ENCODE measurements at places on chromosomes 11 and 22.

DNA sequence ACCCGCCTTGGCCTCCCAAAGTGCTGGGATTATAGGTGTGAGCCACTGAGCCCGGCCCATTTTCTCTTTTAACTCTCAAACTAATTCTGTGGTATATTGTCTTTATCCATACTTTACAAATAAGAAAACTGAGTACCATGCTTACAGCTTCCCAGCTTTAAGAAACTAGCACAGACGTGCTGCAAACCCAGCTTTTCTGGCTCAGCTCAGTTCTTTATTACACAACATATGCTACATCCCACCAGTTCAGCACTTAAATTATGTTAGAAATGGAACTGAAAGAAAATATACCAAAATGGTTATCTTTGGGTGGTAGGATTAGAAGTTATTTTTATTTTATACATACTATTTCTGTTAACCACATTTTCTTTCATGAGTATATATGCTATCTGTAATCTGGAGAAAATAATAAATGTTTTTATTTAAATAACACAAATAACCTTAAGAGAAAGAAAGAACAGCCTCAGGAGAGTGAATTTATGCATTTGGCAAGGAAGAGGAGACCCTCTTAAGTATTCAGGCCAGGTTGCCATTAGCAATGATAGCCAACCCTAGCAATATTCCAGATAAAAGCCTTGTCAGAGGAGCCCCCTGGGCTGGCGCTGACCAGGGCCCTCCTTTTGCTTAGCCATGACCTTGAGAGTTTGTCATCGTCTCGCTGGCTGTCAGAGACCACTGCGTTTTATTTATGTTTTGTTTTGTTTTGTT, 33.8 kb downstream of the SLN start:
- no peak for DNase-seq

GRCh38 chr11:76201672-76202412, 4.5 kb downstream of the WNT11 start:
- DNase-seq: no peak

DNA sequence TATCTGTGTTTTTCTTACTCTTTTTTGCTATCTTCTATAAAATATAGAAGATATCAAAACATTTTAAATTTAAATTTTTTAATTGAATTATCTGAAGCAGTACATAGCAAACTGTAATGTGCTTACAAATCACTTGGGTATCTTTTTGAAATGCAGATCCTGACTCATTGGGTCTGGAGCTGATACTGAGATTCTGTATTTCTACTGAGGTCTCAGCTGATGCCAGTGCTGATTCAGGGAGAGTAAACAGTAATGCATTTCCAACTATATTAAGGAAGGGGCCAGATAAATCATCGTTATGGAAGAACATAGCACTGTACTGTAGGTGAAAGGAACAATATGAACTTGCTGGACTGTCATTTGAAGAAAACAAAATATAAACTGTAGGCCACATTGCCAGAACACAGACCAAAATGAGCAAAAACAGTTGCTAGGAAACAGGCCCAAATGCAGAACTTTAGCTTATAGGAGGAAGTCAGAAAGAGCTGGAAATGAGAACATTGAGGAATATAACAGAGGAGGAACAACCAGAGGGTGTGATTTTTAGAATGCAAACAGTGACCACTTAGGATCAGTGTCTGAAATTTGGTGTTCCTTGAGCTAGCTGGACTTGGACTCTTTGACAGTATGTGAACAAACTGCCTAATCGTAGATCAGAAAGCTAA, 3.3 kb downstream of the ARL14EP start:
- no peak for DNase-seq

GRCh38 chr22:28072066-28072465, 153.0 kb upstream of the PITPNB start:
- no peak for DNase-seq

DNA sequence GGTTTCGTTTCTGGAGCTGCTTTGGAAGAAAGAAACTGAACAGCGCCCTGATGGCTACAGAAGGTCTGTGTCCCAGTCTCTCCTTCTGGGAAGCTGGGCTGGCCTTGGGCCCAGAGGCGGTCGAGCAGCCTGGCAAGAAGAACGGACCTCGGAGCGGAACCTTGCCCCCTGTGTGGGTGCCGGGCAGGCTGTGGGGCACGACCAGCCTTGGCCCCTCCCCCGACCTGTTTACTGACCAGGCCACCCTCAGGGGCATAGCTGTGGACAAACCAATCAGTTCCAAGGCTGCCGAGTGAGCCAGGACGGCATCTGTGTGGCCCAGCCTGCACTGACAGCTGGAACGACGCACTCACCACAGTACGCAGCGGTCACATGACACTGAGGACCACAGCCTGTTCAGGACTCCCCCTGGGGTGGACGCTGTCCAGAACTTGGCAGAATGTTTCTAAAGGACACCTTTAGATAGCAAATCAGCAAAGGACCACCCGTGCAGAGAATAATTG, 7.2 kb downstream of the PIM3 start:
- no peak for DNase-seq

DNA sequence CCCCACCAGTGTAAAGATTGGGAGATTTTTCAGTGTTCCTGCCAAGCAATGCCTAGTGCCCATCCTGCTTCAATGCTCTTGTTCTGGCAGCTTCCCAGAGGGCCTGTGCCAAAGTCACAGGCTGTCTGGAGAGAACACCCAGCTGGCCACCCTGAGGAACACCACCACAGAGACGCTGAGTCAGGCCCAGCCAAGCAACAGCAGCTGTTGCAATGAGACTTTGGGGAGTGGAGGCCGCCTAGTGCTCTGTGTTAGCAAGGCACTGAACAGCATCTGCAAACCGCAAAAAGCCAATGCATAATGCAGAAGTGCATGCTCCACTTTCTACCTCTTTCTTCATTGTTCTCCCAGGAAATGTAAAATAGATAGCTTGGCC, 168.1 kb downstream of the NXPE2 start:
- DNase-seq: no peak

- DNase-seq: peak; percentile 56
Measured at GRCh38 chr11:119323532-119324033, 6.7 kb upstream of the MCAM start.

DNA sequence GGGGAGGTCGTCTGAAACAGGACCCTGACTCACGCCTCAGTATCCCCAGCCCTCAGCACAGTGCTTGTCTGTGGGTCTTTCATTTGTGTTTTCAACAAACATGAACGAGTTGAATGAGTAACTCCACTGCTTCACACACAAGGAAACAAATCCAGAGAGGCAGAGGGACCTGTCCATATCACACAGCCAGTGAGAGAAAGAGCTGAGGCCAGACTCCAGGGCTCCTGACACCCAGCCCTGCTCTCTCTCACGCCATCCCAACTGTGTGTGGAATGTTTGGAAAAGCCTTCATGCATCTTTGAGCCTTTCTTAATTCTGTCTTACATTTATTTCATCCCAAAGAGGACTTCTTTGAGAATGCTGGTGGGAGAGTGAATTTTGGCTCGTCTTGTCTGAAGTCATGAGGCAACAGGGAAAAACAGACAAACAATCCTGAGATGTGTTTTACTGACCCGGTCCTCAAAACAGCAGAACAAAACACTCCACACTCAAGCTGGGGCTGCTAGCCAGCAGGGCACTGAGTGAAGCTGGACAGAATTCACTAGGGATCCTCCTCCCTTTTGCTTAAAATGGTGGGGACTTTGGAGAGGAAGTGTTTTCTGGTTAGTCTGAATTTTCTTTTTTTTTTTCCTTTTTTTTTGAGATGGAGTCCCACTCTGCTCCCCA, 19.7 kb upstream of the ALG8 start:
- DNase-seq: no peak

DNA sequence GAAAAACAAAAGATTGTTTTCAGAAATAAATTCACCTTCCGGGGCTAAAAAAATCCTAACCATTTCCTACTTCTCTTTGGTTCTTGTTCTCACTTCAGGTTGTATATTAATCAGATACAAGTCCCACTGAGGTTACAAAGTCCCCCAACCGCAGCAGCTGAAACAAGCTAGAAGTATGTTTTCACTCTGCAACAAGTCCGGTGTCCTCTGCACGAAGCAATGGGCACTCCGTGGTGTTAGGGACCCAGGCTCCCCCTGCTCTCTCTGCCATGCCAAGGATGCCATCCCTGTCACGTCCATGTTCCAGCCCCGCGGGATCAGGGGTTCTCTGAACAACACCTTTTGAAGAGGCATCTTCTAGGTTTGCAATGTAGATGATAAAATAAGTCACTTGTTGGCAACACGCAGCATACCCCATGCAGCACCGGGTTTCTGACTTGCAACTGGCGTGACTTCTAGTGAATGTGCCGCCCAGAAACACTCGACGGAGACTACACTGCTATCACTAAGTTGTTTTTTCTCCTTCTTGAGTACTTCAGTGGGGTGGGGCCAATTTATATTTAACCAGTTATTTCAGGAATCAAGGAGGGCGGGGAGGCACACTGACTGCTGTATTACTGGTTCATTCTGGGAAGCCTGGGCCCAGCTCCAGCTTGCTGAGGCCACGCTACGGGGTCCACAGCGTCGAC, 25.4 kb upstream of the GSTP1 start:
- no peak for DNase-seq

DNA sequence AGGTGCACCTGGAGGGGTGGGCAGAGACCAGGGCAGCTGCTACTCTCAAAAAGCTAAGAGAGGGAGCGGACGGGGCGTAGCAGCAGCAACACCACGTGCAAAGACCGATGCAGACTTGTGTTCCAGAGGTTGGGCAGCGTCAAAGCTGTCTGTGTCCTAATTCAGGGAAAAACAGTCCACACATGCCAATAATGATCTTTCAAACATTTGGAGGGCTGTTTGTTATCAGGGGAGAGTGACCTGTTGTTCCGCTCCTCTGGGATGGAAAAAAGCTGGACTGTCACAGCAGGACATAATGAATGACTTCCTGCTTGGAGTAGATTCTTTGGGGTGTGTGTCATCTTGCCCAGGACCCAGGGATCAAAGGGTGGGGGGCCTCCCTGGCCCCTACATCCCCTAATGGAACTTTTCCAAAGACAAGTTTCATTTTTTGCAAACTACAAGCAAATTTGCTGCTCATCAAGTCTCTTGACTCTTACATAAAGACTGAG, 6.2 kb upstream of the FBLN1 start:
- DNase-seq: no peak

- no peak for DNase-seq
Measured at GRCh38 chr22:38417252-38418060, 37.5 kb downstream of the KCNJ4 start.

- DNase-seq: no peak
Measured at GRCh38 chr11:74179234-74180052, 8.4 kb downstream of the PPME1 start.

DNA sequence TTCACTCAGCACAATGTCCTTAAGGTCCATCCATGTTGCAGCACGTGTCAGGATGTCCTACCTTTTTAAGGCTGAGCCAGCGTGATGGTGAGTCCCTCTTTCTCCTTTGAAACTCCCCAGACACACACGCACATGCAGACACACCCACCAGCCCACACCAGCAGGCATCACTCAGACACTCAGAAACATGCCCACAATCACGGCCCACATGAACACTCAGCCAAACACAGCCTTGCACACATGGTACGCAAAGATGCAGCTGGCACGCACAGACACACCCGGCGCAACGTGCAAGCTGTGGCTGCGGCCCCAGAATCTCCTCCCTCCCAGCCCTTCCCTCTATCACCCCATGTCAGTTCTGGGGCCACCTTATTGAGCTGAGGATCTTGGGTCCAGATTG, 8.0 kb downstream of the FADS3 start:
- no peak for DNase-seq

GRCh38 chr11:128914216-128915148, 23.3 kb downstream of the KCNJ5 start:
- no peak for DNase-seq

DNA sequence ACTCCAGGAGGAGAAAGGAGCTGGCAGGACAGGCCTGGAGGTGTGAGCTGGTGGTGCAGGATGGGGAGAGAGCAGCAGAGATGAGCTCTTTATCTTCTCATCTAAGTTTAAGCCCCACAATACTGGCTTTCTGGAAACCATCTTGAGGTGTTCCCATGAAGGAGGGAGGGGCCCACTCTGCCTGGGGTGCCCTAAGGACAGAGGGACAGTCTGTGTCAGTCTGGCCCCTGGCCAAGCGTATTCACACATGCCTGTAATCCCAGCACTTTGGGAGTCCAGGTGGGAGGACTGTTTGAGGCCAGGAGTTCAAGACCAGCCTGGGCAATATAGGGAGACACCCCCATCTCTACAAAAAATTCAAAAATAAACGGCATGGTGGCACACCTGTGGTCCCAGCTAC, 8.9 kb downstream of the SERHL2 start:
- no peak for DNase-seq

DNA sequence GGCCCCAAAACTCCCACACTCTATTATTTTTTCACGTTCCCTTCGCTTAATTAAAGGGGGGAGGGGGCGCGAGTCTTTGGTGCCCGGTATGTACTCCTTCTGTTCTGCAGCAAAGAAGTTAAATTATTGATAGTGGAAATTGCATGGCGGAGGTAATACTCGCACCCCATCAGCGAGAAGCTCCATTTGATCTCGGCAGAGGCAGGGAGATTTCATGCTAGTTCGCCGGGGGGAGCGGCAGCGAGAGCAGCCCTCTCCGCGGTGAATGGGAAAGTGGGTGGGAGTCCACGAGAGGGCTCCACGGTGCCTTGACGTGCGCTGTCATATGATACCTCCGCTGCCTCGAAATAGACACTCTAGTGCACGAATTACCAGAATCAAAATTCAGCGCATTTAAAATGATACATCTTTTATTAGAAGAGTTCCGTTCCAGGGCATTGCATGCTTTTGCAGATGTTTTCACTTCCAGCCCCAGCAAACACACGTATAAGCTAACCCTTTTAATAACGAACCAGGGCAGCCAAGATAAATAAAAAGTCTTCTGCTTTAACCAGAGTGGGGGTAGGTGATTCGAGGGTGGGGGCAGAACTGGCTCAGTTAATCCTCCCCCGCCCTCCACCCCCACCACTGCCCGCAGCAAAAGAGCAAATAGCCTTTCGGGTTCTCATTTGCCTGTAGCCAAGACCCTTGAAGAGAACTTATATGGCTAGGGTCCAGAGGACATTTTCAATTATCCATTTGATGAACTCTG, 1.3 kb upstream of the BDNF start:
- DNase-seq: no peak

DNA sequence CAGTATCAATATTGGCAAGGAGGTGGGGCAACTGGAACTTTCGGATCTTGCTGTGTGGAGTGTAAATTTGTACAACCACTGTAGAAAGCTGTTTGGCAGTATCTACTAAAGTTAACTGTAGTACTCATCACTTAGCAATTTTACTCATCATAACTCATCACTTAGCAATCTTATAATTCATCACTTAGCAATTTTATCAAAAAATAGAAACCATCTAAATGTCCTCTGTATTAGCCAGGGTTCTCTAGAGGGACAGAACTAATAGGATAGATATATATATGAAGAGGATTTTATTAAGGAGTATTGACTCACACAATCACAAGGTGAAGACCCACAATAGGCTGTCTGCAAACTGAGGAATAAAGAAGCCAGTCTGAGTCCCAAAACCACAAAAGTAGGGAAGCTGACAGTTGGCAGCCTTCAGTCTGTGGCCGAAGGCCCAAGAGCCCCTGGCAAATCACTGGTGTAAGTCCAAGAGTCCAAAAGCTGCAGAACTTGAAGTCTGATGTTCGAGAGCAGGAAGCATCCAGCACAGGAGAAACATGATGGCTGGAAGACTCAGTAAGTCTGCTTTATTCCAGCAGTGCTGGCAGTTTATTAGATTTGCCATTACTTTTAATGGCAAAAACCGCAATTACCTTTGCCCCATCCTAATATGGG, 92.9 kb upstream of the USP47 start:
- no peak for DNase-seq

All from CD8-positive, alpha-beta memory T cell (primary cell).